ENCODE measurements at places on chromosomes 3 and 15.

GRCh38 chr15:97902140-97902780 is 58.2 kb upstream of the ARRDC4 start:
- no peak for DNase-seq

DNA sequence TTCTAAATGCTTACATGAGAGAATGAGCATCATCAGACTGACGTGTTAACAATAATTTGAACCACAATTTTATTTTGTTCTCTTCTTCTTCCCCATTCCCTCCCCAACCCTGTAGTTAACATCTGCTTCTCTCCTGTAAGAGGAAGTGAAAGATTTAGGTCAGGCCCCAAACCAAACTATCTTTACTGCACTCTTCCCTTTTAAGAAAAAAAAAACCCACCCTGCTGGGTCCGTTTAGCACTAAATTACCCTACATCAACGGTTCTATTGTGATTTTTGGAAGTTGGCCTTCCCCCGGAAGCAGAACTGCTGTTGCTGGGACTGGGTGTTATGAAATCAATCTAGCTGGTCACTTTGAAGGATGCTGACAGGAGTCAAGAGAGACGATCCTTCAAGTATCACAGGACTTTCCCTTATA is 49.4 kb downstream of the NFKBIZ start:
- no peak for DNase-seq

GRCh38 chr3:184380627-184381260 is 890 bp downstream of the CHRD start:
- no peak for DNase-seq

DNA sequence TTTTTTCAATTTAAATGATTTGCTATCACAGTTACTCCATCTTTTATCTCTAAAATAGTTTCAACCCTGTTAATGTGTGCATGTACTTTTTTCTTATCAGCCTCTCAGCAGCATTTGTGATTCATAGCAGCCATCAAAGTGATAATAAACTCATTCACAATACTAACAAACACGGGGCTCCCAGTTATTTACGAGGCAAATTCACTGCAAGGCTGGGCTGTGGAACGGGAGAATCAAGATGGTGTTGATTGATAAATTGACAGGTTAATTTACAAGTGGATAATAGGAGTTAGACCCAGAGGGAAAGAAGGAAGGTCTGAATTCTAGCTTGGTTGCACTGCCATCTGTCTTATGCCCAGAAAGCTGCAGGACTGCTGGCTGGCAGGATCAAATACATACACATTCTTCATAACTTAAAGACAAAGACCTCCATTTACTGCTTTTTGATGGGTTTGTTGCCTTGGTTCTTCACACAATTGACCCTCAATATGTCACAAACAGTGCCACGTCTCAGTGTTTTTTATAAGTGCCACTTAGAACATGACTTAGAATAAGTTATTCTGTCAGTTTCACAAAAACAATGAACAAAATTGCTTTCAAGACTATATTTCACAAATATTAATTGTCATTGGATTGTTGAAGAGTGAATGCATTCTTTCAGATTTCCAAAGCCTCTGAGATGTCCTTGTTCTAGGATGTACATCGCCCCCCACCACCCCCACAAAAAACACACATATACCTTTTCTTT is 562.8 kb downstream of the NR2F2 start:
- no peak for DNase-seq
